ENCODE measurements at places on chromosomes 7 and 10.

- ATAC-seq: no peak
Measured at GRCh38 chr10:44993922-44994751, 6.6 kb upstream of the ZNF22 start.

DNA sequence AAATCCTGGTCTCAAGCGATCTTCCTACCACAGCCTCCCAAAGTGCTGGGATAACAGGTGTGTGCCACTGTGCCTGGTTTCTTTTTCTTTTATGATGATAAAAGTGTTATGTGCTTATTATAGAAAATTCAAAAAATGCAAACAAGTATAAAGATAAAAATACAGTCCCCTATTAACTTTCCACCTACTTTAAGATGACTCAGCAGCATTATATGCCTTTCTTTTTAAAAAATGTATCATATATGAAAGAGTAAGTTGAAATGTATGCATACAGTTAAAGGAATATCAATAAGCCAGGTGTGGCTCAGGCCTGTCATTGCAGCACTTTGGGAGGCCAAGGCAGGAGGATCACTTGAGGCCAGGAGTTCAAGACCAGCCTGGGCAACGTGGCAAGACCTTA, 216.9 kb upstream of the GALNT17 start:
- no peak for ATAC-seq

- no peak for ATAC-seq
Measured at GRCh38 chr7:44880317-44881018, 4.9 kb downstream of the PURB start.

- no peak for ATAC-seq
Measured at GRCh38 chr10:116705498-116705897, 36.9 kb downstream of the HSPA12A start.

DNA sequence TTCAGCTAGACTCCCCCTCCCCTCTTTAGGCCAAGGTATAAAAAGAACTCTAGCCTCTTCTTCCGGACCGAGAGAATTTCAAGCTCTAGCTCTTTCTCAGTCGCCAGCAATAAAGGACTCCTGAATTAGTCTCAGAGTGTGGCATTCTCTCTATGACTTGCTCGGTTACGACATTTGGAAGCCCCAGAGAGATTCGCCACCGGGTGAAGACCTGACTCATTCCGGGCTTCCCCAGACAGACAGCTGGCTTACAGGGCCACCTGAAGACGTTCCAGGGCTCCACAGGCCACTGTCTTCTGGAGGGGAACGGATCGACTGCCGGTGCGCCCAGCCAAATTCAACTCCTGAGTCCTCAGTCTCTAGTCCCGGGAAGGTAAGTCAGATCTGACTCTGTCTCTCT, at the start of gene AKR1B15:
AKR1B15 (plus strand) TSS at position 234 of the 400 bp plus-strand sequence. CDS start 15,510 bp downstream, outside the sequence.
- peak; percentile 94 for ATAC-seq

GRCh38 chr10:123965973-123966895, 74.6 kb upstream of the CPXM2 start:
- no peak for ATAC-seq

GRCh38 chr10:5965266-5965665, 12.1 kb downstream of the IL15RA start:
- ATAC-seq: no peak

DNA sequence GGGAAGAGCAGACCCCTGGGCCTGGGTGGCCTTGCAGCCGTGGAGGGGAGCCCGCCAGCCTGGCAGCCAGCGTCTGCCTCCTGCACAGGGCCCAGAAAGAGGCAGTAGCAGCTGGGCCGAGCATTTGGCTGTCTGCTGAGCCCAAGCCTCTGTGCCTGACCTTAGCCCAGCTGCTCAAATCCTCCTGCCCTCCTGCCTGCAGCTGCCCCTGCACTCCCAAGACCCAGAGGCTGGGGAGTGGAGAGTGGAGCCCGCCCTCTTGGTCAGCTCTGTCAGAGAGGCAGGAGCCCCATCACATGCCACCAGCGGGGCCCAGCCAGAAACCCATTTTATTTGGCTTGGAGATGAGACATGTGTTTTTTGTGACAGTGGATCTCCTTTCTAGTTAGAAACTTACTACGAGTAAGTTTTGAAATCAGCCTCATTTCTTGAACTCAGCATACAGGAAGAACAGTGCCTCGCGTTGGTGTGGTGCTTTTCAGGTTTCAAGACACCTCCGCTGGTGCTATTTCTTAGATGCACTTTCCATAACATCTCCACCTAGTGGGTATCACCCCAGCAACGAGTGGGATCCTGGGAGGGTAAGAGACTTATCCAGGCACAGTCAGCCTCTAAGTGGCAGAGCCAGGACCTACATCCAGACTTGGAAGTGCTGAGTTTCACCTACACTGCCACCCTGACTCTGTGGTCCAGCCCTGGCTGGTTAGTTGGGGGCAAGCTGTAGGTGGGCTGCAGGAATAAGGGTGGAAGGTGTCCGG, 477.1 kb downstream of the RPS24 start:
- ATAC-seq: peak; percentile 52

DNA sequence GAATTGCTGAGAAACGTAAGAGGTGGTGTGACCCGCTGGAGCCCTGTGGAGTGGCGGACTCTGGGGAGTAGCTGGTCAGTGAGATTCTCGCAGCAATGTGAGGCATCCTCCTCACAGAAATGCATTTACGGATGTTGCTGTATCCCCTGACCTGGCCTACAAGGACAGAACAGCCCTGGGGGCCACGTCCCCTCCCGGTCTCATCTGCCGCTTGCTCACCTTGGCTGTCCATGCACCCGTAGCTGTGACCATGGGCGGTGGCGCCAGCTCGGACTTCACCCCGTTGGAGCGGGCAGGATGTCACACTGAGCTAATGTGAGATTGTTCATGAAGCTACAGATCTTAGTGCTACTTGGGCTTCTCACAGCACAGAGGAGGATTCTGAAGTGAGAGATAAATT, 193.8 kb downstream of the EBF3 start:
- ATAC-seq: no peak

GRCh38 chr7:45118292-45118691, 6.8 kb upstream of the TBRG4 start:
- ATAC-seq: no peak

GRCh38 chr7:109529712-109530111, 960.0 kb downstream of the DNAJB9 start:
- no peak for ATAC-seq

DNA sequence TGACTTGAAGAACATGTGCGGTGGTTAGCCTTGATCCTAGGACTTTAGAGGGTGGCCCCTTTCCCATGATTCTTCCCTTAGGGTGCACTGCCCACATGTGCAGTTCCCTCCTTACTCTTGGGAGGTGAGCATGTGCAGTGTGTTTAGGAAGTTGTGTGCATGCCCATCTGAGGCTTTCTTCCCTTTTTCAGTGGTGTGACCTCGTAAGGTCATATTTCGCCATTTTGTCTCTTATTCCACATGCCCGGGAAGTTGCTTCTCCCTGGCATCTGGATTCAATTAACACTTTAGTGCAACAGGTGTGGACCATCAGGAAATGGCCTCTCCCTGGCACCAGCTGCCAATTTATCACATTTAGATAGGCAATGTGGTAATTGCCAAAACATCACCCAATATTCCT, 380.6 kb upstream of the VSTM2A start:
- no peak for ATAC-seq

GRCh38 chr10:48398261-48398660, 91.8 kb downstream of the MAPK8 start:
- no peak for ATAC-seq

GRCh38 chr7:41559426-41559825, 143.5 kb downstream of the INHBA start:
- ATAC-seq: no peak

- no peak for ATAC-seq
Measured at GRCh38 chr7:120402801-120403200, 129.8 kb downstream of the KCND2 start.

- ATAC-seq: no peak
Measured at GRCh38 chr10:76456197-76456596, 1024.8 kb downstream of the LRMDA start.

DNA sequence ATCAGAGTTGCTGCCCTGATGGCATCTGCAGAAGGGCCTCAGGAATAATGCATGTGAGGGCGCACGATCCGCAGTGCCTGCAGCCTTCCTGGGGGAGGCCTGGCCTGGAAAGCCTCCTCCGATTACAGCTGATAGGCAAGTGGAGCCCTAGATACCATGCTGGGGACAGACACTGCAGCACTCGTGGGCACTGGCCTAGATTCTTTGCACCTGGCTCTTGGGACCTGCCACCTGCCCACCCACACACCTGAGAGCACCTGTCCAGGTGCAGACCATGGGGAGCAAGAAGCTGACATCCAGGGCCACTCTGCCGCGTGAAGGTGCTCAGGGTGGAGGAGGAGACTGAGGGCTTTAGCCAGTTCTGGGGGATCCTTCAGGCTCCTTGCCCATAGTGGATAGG, 14.8 kb downstream of the YKT6 start:
- no peak for ATAC-seq

DNA sequence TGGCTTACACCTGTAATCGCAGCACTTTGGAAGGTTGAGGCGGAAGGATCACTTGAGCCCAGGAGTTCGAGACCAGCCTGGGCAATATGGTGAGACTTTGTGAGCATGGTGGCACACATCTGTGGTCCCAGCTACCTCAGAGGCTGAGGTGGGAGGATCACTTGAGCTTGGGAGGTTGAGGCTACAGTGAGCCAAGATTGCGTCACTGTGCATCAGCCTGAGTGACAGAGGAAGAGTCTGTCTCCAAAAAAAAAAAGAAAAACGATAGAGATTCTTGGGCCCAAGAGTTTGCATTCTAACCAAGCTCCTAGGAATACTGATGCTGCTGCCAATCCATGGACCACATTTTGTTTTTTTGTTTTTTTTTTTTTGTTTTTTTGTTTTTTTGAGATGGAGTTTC, 12.1 kb downstream of the MYOZ1 start:
- no peak for ATAC-seq

DNA sequence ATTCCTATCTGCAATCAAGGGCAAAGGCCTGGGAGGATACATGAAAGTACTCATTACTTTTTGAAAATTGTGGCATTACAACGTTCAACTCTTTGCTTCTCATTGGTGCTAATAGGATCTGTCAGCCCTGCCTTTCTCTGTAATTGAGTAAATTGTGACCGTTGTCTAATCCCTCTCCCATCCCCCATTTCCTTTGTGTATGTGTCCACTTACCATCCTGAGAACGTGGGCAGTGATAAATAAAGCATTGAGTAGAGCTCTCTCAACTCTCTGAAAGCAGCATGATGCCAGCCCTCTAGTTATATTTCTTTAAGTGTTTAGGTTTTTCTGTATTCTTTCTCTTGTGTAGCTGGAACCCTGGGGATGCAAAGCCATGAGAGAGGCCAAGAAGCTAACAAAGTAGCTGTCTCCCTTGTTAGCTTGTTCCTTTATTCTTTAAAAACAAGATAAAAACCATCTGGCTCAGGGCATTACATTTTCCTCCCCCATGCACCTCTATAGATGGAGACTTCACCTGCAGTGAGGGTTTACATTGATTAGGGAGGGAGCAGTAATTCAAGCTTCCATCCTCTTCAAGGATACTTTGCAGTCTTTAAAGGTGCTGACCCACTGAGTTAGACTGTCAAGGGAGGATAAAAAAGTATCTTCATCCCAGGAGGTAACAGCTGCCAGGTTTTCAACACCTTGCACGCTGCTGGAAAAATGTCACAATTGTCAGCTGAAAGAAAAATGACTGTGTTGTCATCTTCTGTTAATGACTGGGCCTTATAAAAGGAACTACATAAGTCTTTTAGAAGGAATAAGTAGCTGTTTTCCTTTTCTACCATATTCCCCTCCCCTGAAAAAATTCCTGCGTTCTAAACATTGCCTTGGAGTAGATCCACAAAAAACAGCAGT, 112.3 kb downstream of the BTRC start:
- ATAC-seq: no peak

- ATAC-seq: no peak
Measured at GRCh38 chr7:134828361-134828760, 48.9 kb downstream of the CALD1 start.

- ATAC-seq: no peak
Measured at GRCh38 chr7:151126491-151127137, 40.3 kb downstream of the AGAP3 start.
